ENCODE measurements at places on chromosomes 1 and 21.

- no peak for DNase-seq
Measured at GRCh38 chr1:55472784-55473183, 257.6 kb upstream of the USP24 start.

GRCh38 chr1:71196685-71197084 lies 115.8 kb upstream of the ZRANB2 start:
- DNase-seq, result peak; percentile 57

DNA sequence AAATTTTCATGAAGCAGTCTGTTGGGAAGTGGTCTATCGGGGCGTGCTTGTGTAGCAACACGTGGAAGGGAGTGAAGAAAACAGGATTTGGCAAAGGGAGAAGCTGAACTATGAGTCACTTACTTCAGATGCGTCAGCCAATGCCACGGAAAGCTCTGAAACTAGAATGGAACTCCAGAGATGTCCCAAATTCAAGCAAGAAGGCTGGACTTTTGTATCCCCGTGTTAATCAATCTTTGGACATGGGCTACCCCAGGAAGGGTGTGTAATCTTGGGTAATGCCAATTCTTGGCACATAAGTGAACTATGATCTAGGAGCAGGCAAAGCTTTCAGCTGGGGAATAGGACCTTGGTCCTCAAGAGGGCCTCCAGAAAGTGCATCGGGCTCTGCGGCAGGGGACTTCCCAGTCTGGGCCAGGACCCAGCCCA lies 102.6 kb downstream of the ADSS2 start:
- DNase-seq, result no peak

GRCh38 chr1:7538033-7538432 lies 233.1 kb upstream of the VAMP3 start:
- DNase-seq, result no peak

DNA sequence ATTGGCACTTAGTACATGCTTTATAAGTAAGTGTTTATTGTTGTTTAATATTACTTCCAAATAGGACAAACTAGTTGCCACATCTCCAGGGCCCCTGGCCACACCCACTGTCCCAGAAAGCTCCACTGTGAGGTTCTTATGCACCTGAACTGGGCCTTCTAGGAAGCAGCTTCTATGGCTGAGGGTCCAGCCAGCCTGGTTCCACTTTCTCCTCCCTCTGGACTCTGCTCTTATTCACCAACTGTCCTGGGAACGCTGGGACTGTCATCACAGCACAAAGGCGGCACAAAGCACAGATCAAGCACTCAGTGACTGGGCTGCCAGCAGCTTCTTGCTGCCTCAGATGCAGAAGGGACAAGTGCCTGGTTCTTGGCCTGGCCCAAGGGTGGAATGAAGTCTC lies 29.6 kb upstream of the ZNF648 start:
- no peak for DNase-seq

DNA sequence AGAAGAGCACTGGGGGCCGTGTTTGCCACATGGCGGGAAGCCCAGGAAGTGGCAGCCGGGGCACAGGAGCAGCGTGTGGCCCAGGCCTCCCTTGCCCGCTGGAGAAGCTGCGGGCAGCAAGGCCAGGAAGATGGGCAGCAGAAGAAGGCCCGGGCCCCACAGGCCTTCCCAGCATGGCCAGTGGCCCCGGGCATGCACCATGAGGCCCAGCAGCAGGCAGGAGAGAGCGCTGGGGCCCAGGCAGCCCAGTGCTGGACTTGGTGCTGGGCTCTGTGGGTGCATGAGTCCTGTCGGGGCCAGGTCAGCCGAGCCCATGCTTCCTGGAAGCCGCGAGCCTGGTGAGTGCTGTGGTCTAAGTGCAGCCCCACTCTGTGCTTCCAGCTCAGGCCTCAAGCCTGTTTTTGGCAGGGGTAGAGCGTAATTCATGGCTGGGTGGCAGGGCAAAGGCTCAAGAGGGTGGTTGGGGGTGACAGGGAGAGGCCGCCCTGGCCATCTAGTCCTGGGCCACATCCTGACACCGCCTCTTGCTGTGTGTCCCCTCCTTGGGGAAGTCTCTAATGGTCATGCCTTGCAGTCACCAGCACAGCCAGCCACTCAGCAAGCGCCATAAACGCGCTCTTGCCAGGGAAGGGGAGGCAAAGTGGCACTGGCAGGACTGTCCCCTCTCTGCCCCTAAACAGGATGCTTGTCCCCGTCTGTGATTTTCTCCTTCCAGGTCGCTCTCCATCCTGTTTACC lies 21.3 kb downstream of the MTHFR start:
- no peak for DNase-seq

GRCh38 chr21:37337831-37338230 lies 28.7 kb upstream of the DYRK1A start:
- no peak for DNase-seq

DNA sequence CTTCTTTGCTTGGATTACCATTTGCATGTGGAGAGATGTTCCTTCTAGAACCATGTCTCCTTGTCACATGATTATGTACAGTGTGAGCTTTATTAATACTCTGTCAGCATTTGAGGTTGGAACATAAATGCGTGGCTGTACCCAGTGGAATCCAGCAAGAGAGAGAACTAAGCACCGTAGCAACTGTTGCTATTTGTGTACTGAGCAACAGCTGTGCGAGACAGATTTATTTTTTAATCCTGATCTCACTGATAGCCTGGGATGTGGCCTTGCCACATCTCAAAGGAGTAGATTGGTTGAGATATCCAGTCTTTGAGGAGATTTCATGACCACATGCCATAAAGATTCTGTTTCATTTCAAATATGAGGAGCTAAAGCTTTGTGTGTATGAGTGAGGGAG lies 43.4 kb downstream of the KIF1B start:
- DNase-seq, result peak; percentile 43

GRCh38 chr1:156904187-156904959 lies 10.9 kb downstream of the PEAR1 start:
- no peak for DNase-seq

- DNase-seq, result no peak
Measured at GRCh38 chr21:44486302-44486701, 31.0 kb downstream of the LRRC3 start.

DNA sequence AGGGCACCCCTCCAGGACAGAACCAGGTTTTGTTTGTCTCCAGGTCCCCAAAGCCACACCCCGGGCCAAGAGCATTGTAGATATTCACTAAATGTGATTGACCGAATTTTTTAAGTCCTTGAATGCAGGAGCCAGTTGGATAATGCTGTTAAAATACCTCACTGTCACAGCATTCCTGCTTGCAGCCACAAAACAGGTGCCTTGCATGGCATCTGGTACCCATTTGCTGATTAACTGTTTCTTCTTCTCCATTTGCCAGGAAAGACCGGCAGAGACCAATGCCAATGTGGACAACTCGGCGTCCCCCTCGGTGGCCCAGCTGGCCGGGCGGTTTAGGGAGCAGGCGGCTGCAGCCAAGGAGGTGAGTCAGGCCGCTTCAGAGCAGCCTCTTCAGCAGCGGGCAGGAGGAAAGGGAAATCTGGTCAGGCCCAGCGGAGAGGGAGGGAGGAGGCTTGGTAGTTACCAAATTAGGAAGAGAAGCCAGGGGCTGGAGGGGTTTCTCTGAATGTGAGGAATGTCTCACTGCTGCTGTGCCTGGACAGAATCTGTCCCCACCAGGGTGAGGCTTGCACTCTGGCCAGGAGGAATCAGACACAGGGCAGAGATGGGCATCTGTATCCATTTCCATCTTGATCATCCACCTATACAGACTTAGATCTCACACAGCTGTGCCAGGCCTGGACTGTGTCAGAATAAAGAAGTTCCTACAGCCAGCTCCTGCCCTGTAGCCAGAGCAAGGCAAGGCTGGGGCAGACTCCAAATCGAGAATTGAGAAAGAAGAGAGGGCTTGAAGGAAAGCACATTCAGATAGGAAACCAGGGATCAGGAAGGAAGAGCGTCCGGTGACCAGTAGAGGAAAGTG lies 37.9 kb upstream of the MPZL1 start:
- no peak for DNase-seq

DNA sequence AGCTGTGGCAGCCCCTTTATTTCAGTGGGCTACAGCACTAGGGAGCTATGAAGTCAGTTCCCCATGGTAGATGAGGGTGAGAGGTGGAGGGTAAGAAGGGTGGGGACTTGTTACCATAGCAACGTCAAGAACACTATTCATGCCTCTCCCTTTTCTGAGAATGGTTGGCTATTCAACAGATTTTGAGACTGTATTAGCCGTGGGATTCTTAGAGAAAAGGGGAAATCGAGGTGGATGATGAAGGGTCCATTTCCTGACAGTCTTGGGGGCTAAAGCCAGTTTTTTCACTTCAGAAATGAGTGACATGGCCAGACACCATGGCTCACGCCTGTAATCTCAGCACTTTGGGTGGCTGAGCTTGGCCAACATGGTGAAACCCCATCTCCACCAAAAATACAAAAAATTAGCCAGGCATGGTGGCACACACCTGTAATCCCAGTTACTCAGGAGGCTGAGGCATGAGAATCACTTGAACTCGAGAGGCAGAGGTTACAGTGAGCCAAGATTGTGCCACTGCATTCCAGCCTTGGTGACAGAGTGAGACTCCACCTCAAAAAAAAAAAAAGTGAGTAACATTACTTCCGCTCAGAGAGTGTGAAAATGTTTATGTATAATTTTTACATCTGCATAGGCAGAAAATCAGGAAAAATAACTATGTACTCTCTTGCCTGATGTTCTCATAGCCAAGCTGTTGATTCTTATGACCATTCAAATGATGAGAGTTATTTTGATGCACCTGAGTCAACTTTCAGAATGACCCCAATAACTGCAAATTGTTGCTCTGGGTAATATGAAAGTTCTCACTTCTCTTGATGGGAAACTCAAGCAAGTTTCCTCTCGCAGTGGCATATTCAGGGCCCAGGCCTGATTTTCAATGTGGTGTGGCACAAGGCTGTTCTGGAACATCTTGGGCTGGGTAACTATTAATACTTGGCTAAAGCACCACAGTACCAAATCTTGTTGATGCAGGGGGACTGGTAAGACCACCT lies 23.2 kb upstream of the RGSL1 start:
- DNase-seq, result no peak
